ENCODE measurements at places on chromosomes 5 and 9. TPM values are rescaled to one million over a fixed set of nuclear protein-coding genes. Genes with fewer than 3 reads are reported as not detected.

IL5 gene
- not detected for total RNA-seq

- no peak for DNase-seq
These were observed 273.2 kb downstream of the RAB3C start for GRCh38 chr5:58855851-58856739.

DNA sequence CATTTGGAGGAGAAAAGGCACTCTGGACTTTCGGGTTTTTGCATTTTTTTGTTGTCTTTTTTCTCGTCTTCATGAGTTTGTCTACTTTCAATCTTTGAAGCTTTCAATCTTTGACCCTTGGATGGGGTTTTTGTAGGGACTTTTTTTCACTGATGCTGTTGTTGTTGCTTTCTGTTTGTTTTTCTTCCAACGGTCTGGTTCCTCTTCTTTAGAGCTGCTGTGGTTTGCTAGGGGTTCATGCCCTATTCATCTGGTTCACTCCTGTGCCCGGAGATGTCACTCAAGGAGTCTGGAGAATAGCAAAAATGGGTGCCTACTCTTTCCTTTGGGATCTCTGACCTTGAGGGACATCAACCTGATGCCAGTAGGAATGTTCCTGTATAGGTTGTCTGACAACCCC is 378.6 kb upstream of the TYRP1 start:
- no peak for DNase-seq

GRCh38 chr5:67012171-67012570 is 184.4 kb downstream of the CD180 start:
- no peak for DNase-seq

GRCh38 chr5:141799507-141800167 is 78.6 kb downstream of the PCDH1 start:
- no peak for DNase-seq

DNA sequence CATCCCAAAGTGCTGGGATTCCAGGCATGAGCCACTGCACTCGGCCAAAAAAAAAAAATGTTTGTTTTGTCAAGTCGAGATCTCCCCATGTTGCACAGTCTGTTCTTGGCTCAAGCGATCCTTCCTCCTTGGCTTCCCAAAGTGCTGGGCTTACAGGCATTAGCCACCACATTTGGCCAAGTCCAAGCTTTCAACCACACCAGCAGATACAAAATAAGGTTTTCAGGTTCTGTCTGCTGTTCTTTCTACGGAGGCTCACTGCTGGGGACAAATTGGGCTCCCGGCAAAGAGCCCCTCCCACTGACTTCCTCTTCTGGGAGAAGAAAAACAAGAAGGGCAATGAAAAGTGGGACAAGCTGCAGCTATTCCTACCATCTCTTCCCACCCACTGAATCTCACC is 37.6 kb upstream of the GGTA1 start:
- no peak for DNase-seq

DNA sequence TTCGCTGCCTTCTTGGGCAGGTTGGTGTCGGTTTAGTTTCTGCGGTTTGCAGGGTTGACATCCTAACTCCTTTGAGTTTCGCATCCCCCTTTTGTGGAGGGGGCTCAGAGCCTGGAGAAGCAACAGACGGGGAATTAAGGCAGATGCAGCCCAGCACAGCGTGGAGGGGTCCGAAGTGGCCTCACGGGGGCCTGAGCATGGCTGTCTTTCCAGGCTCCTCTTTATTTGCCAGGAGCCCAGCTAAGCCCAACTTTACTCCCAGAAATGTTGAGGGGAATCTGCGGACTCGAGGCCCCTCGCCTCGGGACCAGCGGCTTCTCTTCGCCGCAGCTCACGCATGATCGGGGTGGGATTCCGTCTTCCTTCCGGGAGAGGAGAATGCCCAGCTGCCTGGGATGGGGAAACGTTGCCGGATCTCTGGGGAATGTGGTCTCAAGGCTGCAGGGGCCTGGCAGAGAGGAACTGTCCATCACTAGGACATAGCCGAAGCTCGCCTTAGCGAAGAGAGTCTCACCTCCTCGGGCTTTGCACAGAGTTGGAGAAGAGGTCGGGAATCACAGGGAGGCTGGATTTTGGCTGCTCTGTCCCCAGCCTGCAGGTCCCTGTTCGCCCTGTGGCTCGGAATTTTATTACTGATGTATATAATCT is 1.3 kb downstream of the RAI14 start:
- no peak for DNase-seq

All from left colon (tissue), 2 donors.